ENCODE measurements at places on chromosomes 6 and 20.

- no peak for DNase-seq
These were observed 49.7 kb downstream of the TOP1 start for GRCh38 chr20:41078329-41078728.

DNA sequence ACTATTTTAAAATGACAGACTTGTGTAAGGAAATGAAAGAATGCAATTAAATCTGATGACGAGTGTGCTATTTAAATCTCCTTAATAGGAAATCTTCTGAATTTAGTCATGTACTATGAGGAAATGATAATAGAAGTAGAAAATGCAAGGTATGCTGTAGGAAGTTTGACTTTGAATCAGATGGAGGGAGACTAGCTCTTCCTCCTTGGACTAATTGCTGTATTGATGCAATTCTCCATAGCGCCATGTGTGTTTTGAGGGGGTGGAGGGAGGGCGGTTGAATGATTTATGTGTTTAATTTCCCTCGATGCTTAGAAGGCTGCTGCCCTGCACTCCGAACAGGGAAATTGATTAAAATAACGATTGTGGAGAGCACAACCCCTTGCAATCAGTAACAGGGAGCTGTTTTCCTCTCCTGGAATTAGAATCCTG, 214.4 kb upstream of the PRND start:
- no peak for DNase-seq

DNA sequence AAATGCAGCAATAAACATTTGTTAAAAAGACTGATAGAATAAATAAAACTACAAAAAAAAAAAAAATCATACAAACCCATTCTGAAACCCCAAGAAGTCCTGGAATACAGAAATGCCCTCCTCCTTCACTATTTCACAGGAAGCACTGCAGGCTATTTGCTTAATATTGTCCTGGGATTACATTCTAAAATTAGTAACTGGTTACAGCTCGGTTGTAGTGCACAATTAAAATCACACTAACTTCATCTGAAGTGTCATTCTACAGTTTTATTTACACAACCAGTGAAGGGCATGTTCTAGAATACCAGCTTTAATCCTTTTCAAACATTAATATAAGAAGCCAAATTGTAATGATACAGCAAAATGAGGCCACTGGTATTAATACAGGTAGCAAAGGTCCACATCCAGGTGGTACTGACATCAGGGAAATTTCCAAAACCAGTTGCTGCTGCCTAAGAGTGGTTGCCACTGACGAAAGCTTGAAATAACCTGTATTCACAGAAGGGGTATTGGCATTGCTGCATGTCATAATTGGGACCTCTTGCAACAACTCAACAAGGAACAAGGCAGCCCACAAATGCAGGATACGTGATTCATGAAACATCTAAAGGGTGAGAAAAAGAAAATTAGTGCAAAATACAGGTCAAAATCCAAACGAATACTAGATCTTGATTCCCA, 26.9 kb downstream of the AKIRIN2 start:
- DNase-seq, result no peak

DNA sequence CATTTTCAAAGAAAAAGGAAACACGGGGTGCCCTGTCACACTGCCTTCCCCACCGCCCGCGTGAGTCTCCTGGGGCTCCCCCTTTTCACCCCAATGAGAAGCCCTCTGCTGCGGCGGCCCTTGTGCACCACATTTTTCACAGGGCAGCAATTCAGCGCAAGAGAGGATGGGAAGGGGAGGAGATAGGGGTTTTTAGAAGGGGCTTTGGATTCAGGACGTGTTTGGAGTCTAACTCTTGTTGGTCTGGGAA, 726 bp upstream of the ARFGEF3 start:
- no peak for DNase-seq

- no peak for DNase-seq
These were observed 68.4 kb downstream of the YTHDF1 start for GRCh38 chr20:63147532-63147931.

DNA sequence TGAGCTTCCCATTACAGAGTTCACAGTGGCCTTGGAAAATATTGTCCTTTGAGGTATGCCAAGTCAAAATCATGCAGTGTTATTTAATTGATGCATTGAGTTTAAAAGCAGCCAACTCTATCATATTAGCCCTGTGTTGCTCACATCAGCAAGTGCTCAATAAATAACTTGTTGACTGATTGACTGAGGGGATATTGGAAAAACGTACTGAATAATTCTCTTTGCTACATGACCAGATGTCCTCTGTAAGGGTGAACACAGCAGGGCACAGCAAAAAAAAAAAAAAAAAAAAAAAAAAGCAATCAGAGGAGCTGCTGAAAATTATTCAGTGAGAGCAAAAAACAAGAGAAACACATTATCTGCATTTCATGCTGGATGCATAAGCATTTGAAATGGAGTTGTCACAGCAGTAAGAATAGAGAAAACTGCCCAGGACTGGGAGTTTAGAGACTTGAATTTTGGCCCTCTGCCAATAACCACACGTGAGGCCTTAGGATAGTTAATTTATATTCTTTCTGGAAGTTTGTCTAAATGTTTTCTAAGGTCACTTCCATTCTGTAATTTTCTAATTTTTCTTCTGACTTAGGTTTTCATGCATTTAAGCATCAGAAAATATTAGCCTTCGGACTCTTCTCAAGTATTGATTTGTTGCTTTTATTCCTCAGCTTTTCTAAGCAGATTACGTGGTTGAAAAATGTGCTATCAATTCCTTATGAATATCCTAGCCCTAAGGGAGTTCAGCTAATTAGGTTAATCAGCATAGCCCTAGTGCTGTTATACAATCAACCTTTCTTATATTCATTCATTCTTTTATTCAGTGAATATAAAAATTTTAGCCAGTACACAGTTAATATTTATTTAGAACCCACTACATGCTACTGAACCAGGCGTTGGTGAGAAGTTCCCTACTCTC, 246.8 kb upstream of the STXBP5 start:
- DNase-seq, result no peak

- no peak for DNase-seq
These were observed 40.7 kb downstream of the PYGB start for GRCh38 chr20:25288291-25289181.

DNA sequence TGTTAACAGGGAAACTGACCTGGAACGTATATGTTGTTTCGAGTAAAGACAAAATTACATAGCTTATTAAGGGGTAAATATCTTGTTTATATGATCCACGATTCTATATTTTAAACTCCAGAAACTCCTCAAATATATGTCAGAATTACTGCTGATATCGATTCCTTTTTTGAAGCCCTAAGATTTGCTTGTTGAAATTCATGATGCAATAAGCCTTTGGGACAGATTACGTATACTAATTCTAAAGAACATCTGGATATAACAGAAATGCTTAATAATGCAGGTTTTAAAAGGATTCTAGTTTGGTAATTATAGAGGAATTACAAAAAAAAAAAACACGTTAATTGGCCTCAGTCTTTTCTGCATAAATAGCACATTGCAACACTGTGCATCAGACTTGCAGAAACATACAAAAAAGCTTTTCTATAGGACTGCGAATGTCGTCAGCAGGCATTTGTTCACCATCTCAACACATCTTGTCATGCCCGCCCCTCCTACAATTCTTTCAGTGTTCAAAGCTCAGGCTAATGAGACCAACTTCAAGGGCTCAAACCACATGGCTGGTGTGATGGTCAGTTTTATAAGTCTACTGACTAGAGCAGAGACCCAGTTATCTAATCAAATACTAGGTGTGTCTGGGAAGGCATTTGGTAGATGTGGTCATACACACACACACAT, 74.9 kb downstream of the AGPAT4 start:
- DNase-seq, result no peak

GRCh38 chr6:42569102-42570028, 5.5 kb downstream of the UBR2 start:
- no peak for DNase-seq

GRCh38 chr6:79494841-79495240, 42.4 kb downstream of the LCA5 start:
- no peak for DNase-seq

- DNase-seq, result no peak
These were observed 487.3 kb upstream of the JARID2 start for GRCh38 chr6:14758421-14759081.

DNA sequence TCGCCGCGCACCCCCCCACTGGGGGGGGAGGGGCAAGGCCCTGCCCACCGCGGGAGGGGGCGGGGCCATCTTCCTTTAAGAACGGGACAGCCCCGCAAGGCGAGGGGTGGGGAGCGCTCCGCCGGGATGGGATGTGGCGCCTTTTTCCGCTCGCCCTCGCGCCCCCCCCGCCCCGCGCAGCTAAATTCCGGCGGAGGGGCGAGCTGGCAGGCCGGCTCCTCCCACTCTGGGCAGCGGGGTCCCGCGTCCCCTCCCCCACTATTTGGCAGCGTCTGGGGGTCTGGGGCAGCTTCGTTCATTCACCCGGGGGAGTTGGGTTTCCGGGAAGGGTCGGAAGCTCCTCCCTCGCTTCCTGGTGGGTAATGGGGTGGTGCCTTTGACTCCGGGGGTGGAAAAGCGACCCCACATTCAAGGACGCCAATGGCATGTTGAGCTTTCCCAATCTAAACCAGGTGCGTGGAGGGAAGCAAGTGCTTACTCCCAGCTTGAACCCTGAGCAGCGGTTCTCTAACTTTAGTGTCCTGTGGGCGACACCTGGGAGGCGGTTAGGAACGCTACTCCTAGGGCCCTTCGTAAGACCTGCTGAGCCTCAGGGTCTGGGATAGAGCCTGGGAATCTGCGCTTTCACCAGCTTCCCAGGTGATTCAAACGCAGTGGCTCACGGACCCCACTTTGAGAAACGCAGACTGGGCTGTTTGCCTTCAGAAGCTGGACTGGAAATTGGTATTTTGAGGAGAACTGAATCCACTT, 927 bp downstream of the ASXL1 start:
- DNase-seq, result no peak

DNA sequence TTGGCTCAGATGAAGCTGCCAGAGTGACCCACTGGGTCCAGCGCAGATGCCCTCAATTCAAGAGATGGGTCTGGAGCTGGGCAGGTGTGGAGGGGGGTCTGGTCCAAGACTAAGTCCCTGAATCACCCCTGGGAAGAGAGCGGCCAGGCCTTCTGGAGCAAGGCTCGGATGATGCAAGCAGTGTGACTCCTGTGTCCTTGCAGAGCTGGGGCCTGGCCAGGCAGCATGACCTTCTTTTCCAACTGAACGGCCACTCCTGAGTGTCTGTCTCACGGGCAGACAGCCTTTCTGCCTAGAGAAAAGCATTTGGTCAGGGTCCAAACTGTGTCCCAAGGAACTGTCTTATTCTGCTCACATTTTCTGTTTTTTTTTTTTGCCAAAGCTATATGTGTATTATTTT, 42.6 kb upstream of the FNDC1 start:
- DNase-seq, result no peak

- DNase-seq, result no peak
These were observed 627.5 kb downstream of the COL12A1 start for GRCh38 chr6:74578339-74578738.

DNA sequence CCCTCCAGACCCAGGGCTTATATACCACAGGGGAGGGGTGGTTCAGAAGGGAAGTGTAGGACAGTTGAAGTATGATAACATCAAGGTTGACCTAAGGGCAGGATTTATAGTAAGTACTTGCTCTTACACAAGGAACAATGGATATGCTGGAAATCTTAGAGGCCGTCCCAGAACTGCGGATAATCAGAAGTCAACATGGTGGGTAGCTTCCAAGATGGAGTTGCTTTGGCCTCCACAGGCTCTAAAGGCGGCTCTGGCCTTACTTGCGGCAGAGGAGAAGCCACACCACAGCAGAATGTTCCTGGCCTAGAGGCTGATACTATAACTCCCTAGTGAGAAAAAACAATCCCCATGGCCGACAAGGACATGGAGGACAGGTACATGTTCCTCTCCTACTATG, 344.7 kb downstream of the CDC5L start:
- no peak for DNase-seq

GRCh38 chr6:14660806-14661579, 543.4 kb downstream of the CD83 start:
- DNase-seq, result no peak

DNA sequence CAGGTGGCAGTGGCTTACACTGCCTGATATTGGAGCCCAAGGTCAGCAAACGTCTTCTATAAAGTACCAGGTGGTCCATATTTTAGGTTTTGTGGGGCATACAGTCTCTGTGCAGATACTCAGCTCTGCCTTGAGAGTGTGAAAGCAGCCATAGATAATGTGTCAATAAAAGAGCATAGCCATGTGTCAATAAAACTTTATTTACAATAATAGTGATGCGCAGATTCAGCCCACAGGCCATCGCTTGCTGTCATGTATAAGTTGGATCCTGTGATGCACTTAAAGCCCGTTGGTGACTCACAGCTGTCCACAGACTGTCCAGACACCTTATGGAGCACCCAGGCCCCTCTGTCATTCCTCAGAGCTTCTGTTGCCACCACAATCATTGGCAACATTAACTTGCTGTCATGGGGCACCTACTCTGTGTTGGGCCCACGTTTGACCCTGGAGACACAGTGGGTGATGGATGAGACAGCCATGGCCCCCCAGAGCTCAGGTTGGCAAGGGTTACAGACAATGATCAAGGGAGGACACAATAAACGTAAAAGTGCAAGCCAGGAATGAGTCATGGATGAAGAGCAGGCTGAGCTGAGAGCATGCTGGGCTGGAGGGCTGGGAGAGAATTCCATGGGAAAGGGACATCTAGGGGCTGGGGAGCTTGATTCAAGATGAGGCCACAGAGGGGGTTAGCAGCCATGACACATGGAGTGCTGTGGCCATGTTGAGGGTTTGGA, 173.6 kb downstream of the TAF4 start:
- DNase-seq, result no peak

DNA sequence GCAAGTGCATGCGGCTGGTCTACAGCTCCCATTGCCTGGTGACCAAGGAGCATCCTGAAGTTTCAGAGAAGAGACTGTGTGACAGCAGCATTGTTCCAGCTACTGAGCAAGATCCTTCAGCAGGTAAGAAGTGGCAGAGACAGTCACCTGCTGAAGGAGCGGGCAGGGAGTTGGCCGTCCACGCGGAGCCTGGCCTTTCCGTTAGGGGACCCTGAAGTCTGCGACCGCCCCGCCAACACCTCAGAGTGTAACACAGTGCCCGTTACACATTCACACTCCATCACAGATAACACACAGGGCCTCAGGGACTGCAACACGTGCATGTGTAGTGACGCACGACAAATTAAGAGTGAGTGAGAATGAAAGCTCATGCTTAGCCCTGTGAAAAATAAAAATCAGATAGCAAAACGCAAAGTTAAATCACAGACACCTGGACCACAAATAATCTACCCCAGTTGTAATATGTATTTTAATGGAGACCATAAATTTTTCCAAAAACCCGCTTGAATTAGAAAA, 94.2 kb downstream of the IRF4 start:
- no peak for DNase-seq

DNA sequence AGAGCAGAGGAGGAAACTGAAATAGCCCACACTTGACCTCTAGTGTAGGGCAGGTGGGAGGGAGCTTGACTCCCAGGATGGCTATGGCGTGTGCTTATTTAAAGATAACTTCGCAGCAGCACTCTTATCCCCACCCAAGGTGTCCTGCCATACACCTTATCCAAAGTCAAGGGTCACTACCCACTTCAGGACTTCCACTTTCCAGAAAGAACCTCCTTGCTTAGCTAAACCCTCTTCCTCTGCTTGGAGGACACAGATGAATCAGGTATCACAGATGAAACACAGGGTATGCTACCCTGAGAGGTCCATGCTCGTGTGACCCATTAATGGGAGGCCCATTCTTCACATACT, 2.3 kb downstream of the RIN2 start:
- no peak for DNase-seq

GRCh38 chr20:43537921-43538877, 20.6 kb upstream of the SGK2 start:
- DNase-seq, result peak; percentile 13
